Activated naive CD8-positive, alpha-beta T cell treated with anti-CD3 and anti-CD28 coated beads, Interleukin-2, amount 10 ng/mL, durations not matched to agents 7 days and 5 days (primary cell): ENCODE measurements at places on chromosomes 7 and 10.

GRCh38 chr7:155496267-155497005 is 38.5 kb downstream of the EN2 start:
- no peak for DNase-seq

GRCh38 chr10:119378737-119379067 is 163.8 kb downstream of the RGS10 start:
- DNase-seq: no peak

DNA sequence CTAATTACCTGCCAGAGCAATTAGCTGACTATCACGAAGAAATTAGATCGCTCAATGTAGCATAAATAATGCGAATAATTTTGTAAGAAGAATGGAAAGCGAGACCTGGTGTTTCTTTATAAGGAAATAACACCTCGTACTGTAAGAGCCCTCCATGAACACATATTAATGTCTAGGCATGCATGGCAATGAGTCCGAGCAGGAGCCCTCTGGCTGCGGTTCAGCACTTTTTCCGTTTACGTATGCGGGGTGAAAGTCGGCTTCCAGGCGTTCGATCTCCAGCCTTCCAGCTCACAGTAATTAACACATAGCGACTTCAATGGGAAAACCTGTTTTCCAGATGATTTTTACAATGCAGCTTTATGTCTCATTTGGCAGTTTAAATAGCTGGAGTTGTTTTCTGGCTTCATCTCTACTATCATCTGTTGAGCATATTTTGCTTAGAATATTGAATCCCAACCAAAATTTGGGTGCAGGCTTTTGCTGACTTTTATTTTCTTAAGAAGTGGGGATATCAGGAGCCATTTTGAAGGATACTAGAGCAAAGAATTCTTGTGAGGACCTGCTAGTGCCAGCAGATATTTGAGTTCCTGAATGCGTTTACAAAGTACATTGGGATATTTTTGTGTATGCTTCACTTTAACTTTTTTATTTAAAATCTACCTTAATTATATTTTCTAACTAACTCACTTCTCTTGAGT is 7.2 kb upstream of the SP8 start:
- no peak for DNase-seq

DNA sequence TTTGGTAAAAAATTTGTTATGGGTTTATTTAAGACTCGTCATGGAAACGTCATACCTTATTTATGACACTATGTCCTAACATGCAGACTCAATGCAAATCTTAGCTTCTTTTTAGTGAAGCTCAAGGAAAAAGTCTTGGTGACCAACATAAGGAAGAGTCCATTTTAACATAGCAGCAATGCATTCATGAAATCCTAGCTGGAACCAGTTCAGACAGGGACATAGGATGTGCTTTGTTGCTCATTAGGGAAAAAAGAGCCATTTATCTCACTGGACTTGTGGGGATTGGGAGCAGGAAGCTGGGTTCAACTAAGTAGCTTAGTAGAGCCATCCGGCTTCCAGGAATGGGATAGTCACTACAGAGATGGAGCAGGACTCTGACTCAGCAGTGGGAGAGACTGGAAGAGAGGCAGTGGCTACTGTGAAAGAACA is 100.7 kb upstream of the DKK1 start:
- DNase-seq: no peak

GRCh38 chr7:29296421-29296820 is 101.8 kb downstream of the CHN2 start:
- no peak for DNase-seq

- no peak for DNase-seq
These were observed 116.5 kb upstream of the LRRN3 start for GRCh38 chr7:110974441-110974840.

GRCh38 chr7:79822620-79823240 is 311.9 kb upstream of the GNAI1 start:
- no peak for DNase-seq

DNA sequence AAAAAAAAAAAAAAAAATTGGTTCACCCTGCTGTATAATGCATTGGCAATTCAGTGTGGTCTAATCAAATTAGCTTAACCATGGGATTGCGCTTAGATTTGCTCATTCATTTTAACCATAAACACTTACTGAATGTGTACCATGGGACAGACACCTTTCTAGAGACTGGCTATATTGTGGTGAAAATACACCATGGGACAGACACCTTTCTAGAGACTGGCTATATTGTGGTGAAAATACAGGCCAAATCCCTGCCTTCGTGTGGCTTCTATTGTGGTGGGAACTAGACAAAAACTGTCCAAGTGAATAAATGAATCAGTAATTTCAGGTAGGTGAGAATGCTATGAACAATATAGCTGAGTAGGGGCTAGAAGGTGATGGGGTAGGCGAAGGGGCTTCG is 10.2 kb upstream of the REPIN1 start:
- no peak for DNase-seq

DNA sequence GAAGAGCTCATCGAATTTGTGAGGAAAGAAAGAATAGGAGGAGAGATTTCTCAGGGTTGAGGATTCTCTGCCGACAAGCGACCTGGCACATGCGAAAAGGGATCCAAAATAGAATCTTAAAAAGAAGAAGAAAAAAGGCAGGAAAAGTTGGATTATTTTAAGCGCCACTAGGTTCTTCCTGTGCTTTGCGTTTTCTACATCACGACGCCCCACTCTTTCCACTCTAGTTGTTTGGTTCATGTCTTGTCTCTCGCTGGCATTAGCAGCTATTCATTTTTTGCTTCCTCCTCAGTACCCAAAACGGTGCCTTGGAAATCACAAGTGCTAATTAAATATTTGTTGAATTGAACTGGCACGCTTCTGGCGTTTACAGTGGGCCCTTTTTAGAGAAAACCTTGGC is 674 bp upstream of the FRA10AC1 start:
- no peak for DNase-seq

DNA sequence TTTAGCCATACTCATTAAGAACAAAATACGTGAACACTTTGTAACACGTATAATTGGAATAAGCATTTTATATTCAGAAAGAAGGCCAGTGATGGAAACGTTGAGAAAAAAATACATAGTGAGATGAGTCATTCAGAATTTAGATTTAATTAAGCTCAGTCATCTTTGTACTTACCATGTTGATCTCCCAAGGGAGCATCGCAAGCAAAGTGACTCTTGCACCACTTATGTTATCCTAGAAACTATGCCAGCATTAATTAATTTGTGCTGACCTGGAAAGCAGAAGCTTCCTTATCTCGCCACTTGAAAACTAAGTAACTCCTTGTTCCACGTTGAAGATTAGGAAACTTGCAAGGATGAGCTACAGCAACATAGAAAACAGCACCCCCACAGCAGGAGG is 9.7 kb upstream of the MPP7 start:
- no peak for DNase-seq

GRCh38 chr10:89852872-89853271 is 151.5 kb downstream of the KIF20B start:
- no peak for DNase-seq

GRCh38 chr10:97013983-97014382 is 171.8 kb downstream of the SLIT1 start:
- no peak for DNase-seq

DNA sequence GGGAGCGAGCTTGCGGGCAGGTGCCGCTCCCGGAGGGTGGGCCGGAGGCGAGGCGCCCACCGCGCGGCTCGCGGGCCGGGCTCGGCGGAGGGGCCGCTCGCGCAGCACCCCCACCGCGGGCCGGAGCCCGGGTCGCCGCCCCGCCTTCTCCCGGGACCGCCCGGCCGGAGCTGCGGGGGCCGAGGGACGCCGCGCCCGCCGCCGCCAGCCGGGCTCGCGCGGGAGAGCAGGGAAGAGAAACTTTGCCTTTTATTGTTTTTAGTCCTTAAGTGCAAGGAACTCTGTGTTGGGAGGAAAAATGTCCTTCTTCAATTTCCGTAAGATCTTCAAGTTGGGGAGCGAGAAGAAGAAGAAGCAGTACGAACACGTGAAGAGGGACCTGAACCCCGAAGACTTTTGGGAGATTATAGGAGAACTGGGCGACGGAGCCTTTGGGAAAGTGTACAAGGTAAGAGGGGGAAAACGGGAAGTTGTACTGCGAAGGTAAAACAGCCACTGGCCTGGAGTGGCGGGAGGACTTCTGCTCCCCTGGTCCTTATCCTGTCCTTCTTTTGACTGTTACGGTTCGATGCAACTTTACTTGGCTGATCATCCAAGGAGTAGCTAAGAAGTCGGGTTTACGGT is 620 bp downstream of the SLK start:
- DNase-seq: no peak

- no peak for DNase-seq
These were observed 490.9 kb downstream of the REEP3 start for GRCh38 chr10:64011912-64012714.

DNA sequence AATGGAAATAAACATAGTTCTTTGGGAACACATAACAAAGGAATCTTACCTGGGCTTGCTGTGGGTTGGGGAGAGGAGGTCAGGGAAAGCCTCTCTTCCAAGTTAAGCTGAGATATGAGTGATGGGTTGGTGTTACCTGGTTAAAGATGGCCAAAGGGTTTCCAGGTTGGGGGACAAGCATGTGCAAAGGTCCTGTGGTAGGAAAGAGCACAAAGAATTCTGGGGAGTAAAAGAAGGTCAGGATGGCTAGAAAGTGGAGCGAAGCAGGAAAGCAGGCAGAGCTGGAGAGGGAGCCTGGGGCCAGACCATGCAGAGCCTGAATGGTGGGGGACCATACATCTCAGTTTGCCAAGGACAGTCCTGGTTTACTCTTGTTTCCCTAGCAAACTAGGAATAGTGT is 133.2 kb downstream of the CFAP58 start:
- no peak for DNase-seq

GRCh38 chr7:100372256-100372655 is 1.0 kb upstream of the PILRA start:
- no peak for DNase-seq

- no peak for DNase-seq
These were observed 540.4 kb downstream of the CNTNAP2 start for GRCh38 chr7:146656988-146657387.

DNA sequence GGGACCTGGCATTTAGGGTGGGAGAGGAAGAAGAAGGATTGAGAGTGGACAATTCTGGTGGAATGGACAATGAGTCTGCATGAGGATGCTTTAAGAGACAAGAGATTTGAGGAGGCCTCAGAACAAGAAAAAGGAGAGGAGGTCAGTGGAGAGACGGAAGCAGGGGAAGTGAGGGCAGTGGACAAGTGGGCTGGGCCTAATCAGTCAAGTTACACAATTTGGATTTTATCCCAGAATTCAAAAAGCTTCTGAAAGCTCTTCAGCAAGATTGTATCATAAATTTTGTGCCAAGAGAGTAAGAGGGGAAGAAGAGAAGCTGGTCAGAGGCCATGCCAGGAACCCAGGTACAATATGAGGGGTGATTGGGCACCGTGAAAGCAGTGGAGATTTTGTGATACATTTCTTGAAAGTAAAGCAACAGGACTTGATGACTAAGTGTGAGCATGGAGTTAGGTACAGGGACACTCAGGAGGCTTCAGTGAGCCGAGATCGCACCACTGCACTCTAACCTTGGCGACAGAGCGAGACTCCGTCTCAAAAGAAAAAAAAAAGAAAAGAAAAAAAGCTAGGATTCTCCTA is 19.3 kb upstream of the TSPAN13 start:
- no peak for DNase-seq

DNA sequence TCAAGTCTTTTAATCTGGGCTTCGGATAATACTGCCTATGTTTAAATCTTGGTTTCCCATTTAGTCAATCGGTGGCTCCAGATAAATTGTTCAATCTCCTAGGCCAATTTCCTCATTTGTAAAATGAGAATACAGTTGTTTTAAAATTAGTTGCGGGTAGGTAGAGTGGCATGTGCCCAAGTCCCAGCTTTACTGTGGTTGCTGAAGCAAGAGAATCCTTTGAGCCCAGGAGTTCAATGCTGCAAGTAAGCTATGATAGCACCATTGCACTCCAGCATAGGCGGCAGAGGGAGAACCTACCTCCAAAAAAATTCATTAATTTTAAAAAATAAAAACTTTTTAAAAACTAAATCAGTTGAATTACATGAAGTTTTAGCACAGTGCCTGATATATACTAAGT is 7.3 kb downstream of the RNF216 start:
- DNase-seq: no peak

DNA sequence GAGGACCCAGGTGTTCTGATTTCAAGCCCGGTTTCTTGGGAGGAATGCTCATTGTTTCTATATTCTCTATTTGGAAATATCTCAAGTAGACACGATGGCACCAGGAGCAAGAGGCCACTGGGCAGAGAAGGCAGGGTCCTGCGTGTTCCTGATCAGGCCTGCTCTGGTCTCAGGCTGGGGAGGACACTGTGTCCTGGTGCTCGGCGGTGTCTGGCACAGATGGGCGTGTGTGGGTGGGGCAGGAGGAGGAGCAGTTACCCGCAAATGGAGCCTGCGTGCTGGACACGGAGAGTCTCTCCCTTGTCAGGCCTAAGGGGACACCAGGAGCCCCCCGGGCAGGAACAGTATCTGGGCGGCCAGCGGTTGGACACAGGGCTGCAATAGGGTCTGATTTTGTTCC is 25.9 kb upstream of the GOLGA7B start:
- no peak for DNase-seq

DNA sequence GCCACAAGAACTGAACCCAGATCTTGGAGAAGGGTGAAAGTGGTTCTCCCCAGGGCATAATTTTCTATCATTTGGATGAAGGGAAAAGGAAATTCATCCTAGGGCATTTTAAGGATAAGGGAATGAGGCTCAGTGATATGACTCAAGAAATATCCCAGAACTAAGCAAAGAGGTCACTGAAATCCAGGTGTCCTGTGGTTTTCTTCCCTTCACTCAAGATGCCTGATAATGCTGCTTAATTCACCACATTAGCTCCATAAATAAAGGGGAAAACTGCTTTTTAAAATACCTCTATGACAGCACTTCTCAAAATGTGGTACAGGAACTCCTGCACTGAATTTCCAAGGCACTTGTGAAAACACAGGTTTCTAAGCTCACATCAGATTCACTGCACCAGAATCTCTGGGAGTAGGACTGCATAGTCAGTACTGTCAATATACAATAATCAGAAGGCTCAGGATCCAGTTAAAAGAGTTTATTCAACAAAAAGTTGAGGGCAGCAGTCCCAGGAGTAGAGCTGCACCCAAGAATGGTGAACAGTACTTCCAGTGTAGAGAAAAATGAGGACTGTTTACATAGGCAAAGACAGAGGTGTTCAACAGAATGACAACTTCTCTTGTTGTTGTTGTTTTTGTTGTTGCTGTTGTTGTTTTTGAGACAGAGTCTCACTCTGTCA is 2.9 kb downstream of the IFIT3 start:
- DNase-seq: no peak

DNA sequence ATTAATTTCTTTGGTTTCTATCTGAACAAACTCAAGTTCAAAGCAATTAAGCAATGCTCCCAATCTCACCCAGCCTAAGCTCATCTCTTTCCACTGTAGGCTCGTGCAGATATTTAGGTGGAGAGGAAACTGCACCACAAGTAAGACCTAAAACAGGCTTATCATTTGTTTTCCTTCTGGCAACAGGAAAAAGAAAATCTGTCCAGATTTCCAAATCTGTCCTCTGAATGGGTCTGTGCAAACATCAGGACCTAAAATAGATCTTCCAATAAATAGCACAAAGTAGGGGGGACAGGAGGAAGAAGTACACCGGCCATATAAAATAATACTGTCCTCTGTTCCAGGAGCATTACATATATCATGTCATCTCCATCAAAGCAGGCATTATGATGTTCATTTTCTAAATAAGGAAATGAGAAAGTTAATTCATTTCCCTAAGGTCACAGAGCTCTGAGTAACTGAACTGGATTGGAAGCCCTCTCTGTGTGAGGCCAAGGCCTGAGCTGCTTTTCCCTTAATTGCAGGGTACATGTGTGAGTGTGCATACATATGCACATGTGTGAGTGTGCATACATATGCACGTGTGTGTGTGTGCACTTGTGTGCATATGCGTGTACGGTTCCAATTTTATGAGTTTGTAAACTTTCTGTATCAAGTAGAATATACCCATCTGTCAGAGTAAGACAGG is 92.8 kb upstream of the PARD3 start:
- DNase-seq: no peak
